ENCODE measurements at places on chromosomes 11 and 22.

DNA sequence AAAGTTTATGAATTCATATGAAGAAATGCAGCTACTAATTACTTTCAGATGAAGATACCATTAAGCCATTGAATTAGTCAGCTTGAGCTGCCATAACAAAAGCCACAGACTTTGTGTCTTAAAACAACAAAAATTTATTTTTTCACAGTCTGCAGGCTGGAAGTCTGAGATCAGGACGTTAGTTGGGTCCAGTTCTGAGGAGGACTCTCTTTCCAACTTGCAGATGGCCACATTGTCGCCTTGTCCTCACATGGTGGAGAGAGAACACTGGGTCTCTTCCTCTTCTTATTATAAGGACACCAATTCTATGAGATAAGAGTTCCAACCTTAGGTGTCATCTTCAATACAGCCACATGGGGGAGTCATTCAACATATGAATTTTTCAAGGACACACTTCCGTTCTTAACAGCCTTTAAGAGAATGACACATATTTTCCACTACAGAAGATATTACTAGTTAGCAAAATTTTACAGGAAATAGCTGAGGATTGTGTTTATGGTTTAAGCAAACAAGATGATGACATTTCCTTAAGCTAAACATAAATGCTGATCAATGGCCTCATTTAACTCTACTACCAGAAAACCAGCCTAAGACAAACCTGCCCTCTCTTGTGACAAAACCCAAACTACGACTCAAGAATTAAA, 56.0 kb downstream of the DCUN1D5 start:
- DNase-seq = peak; percentile 28

GRCh38 chr11:33649944-33650343, 50.7 kb downstream of the C11orf91 start:
- DNase-seq = no peak

GRCh38 chr11:66493130-66493529, 12.9 kb downstream of the DPP3 start:
- DNase-seq = no peak

DNA sequence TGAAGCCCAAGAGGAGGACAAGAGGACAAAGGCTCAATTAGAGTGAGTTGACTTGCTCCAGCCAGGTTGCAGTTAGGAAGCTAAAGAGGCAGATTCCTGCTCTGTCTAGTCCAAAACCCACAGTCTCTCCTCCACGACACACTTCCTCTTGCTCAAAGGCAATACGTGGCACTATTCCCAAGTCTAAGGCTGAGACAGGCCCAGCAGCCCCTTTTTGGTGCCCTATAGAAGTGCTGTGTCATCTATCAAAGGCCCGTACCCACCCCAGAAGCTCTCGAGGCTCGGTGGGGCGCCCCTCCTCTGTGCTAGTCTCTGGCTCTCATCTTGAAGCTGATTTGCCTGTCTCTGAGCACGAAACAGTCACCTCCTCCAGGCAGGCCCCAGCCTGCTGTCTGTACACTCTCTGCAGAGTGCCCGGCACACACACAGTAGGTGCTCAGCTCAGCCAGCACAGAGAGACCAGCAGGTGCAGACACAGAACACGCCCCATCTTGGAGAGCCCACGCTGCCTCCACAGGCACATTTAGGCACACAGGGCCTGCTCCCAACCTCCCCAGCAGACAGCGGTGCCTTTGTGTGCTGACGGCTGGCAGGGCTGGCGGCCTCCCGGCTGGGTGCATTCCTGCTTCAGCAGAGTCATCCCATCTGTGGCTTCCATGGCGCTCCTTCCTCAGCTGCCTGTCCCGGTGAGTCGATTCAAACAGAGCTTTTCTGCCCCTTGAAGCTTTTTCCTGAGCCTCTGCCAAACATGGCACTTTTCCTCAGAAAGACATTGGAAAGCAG, 52.8 kb downstream of the MYH9 start:
- DNase-seq = peak; percentile 78

GRCh38 chr11:46249103-46249937, 28.1 kb upstream of the CREB3L1 start:
- peak; percentile 28 for DNase-seq

DNA sequence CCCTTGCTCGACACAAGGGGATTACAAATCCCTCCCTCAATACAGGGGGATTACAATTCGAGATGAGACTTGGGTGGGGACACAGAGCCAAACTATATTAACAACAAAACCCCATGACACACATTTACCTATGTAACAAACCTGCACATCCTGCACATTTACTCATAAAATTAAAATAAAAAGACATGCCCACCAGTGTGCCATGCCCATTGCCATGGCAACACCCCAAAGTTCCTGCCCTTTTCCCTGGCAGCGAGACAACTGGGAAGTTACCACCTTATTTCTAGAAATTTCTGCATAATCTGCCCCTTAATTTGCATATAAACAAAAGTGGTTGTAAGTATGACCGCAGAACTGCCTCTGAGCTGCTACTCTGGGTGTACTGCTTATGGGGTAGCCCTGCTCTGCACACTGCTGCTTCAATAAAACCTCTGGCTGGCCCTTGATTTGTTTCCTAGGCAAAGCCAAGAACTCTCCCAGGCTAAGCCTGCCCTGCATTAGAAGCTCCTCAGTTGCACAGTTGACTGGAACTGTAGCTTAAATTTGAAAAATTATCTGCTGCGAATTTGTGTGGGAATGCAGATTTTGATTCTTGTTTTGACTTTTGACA, 8.6 kb upstream of the INCENP start:
- DNase-seq = no peak

DNA sequence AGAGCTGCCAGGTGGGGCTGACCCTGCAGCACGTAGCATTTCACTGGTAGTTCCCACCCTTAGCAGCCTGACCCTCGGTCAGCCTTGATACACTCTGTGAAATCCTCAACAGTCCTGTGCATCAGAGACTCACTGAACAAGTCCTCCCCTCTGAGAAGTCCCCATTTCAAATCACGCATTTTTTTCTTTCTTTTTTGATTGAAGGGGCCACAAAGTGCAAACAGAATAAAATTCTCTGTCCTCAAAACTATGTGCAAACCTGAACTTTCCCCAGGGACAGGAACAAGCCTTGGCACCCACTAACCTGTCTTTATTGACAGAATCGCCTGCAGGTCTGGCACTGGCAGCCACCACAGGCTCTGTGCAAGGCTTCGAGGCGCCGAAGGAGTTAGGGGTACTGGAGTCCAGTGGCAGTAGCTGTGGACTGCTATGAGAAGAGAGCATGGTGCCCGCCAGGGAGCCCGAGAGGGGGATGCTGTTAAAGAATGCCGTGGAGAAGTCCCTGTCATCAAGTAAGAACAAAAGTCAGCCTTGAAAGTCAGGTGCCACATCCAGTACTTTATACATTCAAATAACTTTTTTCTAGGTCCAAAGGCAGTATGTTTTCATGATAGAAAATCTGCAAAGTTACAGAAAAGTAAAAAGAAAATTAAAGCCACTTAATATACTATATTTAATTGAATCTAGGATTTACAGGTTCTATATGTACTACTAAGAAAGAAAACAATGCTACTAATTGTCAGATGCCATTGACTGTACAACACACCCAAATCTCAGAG, 53.8 kb downstream of the HIRA start:
- no peak for DNase-seq

- no peak for DNase-seq
Observed at GRCh38 chr22:41920271-41920976, 5.5 kb upstream of the SHISA8 start.

- DNase-seq = no peak
Observed at GRCh38 chr11:133082841-133083488, 449.3 kb downstream of the OPCML start.

DNA sequence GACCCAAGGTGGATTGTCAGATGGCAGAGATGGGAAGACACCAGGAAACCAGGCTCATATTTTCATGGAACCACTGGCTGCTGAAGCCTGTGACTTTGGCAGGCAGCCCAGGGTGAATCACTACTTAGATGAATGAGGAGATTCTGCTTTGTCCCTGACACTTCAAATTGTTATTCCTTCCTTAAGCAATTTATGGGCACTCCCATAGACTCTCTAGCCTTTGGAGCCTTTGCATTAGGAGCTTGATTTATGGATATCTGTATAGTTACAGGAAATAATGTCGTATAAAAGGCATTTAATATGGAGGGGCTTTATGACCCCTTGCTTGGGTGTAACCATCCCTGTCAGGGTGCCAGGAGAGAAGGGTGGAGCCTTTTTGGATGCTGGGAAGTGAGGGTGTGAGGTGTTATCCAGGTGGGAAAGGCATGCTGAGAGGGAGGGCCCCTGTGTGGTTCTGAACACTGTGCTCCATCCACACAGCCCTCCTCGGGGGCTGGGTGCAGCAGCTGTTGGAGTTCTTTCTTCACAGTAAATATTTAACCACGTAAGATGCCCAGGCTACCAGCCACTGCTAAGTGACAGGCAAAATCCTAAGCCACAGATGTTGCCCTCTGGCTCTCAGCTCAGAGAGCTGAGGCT, 35.3 kb downstream of the IL18 start:
- DNase-seq = peak; percentile 54

DNA sequence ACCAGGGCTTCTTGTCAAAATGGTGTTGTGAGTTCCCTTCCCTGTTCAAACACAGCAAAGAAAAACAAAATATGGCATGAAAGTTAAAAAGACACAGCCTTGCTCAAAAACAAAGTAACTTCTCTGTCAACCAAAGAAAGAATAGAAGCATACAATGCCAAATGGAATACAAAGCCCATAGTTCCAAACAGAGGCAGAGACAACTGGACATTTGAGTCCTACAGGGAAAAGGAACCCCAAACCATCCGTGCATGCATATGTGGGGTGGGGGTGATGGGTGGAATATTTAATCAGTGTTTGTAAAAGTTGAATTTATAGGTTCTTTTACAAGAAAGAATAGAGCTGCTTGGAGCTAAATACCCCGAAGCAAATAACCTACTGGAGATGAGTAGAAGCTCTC, 218.7 kb downstream of the FAM76B start:
- DNase-seq = no peak

- peak; percentile 75 for DNase-seq
Observed at GRCh38 chr11:65419772-65420481, 2.7 kb upstream of the NEAT1 start.

Measured in NCI-H2171 treated with DMSO at 0.1 percent for 48 hours (cell line).